Common myeloid progenitor, CD34-positive (primary cell): ENCODE measurements at places on chromosomes 1 and 21.
A peak's percentile ranks its signal among the peaks of the same experiment; 100 is the strongest.

DNA sequence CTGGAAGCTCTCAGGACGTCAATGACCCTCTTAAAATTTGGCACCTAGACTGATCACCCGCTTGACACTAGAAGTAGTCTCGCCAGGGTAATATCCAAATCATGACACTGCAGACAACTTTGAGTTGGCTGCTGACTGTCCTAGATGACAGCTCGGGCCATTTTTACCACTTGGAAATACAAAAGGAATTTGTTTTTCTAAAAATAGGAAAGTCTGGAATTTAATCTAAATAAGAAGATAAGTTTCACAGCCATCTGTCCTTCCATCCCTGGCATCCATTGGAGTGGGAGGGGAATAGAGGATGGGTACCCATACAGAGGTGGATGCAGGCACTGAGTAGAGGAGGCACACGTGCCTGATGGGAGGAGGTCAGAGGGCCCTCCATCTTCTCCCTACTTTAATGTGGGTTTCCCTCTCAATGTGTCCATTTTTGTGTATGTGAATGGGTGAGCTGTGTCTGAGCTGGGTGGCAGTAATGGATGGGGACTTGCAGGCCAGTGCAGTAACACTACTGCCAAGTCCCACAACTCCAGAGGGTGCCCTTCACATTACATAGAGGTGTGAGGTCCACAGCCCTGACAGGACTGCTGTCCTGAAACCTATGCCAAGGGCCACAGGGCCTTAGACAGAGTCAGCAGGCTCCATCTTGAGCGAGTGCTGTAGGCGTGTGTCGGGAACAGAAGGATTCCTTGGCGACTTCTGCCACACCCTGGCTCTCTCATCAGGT lies 104.8 kb upstream of the IPO9 start:
- no peak for DNase-seq

- no peak for DNase-seq
These were observed 668.2 kb downstream of the KIF26B start for GRCh38 chr1:245822996-245823395.

DNA sequence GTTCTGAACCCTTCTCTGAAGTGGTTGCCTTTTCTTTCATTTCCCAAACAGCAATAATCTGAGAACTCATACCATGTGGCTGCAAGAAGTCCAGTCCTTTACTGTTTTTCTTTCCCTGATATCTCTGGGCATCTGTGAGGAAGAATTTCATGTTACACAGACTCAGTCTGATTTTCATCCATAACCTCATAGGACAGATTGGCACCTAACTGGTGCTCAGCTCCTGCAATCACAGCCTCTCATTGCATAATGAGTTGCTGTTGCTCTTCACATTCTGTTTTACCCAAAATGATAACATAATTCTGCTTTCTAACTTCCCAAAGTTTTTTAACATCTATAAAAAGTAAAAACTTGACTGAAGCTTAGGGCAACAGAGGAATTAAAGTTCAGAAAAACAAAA lies 472.2 kb upstream of the PBX1 start:
- no peak for DNase-seq

- DNase-seq, result no peak
These were observed 1.7 kb downstream of the LIN28A start for GRCh38 chr1:26412180-26412840.

DNA sequence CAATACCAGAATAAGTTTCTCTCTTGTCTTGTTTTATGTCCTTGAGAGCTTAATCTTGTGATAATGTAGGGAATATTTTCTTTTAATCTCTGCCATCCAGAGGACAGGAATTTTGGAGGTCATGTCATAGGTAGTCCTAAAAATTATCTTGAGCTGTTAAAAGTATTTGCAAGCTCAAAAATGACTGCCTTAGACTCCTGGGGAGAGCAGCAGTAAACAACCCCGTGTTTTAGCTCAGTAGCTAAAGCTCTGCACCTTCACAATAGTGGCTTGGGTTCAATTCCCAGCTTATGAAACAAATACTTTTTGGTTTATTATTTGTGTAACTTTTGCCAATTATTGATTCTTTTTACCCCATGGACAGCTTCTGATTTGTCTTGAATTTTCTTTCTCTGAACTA lies 99.4 kb upstream of the OLFM3 start:
- DNase-seq, result no peak

DNA sequence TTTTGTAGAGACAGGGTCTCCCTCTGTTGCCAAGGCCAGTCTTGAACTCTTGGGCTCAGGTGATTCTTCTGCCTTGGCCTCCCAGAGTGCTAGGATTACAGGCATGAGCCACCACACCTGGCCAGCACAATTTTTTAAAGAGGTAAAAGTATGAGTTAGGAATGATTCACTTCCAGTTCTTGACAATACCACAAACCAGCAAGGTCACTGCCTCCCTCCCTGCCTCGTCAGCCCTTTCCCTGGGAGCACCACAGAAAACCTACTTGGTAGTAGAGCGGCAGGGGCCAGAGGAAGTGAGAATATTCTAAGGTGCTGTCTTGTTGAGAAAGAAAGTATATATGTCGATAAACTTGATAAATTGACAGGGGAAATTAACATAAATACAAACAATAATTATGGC lies 10.8 kb upstream of the CDA start:
- DNase-seq, result no peak

DNA sequence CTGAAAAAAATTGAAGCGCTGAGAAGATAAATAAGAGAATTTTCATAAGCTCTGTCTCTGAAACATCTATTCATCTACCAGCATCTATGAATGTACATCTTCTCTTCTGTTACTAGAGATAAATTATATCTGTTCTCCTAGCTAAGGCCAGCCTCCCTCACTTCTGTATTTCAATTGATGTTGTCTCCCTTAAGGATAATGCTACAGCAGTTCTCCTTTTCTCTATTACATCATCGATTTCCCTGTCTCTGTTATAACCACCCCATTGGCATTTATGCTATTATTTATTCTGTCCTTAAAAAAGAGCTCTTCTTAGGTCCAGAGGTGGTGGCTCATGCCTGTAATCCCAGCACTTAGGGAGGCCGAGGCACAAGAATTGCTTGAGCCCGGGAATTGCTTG lies 42.9 kb upstream of the TMCO2 start:
- no peak for DNase-seq

GRCh38 chr1:201360901-201361651 lies 16.4 kb downstream of the TNNT2 start:
- no peak for DNase-seq

GRCh38 chr1:62796221-62796620 lies 12.3 kb downstream of the ATG4C start:
- peak; percentile 84 for DNase-seq

- DNase-seq, result peak; percentile 30
These were observed 201.7 kb downstream of the NRIP1 start for GRCh38 chr21:14862794-14863720.

GRCh38 chr1:53343831-53344668 lies 16.2 kb upstream of the LRP8 start:
- no peak for DNase-seq

GRCh38 chr1:210394281-210394821 lies 65.6 kb downstream of the HHAT start:
- DNase-seq, result no peak

DNA sequence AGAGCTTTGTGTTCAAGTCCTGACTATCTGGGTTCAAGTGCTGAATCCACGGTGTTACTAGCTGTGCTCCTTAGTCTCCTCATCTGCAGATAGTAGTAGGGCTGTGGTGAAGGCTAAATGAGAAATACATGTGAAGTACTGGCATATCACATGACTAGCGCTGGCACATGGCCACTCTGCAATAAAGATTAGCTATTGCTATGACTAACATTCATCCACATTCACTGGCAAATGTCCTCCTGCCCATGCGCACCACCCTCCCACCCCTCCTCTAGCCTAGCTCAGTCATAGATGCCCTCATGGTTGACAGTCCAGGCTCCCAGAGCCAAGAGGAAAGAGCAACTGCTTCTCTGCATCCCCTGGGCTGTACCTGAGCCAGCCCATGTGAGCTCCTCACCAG lies 8.5 kb upstream of the COL8A2 start:
- DNase-seq, result peak; percentile 53

GRCh38 chr1:167121375-167122120 lies 27.7 kb downstream of the STYXL2 start:
- DNase-seq, result peak; percentile 67

- DNase-seq, result no peak
These were observed 57.6 kb downstream of the ABCA4 start for GRCh38 chr1:94063379-94063778.

GRCh38 chr21:39430457-39430856 lies 15.1 kb downstream of the LCA5L start:
- DNase-seq, result no peak

GRCh38 chr21:34801519-34802132 lies 132.8 kb downstream of the CLIC6 start:
- no peak for DNase-seq

DNA sequence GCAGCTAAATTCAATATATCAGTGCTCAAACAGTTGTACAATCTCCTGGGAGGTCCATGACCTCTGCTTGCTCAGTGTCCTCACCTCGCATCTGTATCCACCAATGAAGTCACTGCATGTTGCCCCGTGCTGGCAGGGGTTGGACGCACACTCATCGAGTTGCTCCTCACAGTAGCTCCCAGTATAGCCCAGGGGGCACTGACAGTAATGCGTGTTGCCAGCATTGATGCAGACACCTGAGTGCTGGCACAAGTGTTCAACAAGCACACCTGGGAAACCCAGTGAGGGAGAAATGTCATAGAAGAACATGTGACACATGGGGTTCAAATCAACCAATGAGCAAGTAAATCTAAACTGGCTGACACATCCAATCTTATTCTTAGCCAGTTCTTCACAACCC lies 40.9 kb upstream of the ADAM30 start:
- DNase-seq, result no peak

DNA sequence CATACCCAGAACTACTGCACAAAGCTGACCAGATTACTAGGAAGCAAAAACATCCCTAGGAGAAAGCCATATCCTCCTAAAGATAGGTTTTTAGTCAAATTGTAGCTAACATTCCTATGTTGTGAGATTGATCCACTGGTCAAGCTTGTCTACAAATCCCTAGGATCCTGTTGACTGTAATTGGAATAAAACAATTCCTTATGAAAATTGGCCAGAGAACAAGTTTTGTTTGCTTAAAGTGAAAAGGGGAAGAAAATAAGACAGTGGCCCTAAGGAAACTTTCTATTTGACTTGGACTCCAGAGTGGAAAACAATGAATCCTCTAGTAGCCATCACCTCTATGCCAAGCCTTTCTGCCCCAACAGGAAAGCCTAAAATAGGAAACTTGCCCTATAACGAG lies 645.2 kb upstream of the USP24 start:
- no peak for DNase-seq

DNA sequence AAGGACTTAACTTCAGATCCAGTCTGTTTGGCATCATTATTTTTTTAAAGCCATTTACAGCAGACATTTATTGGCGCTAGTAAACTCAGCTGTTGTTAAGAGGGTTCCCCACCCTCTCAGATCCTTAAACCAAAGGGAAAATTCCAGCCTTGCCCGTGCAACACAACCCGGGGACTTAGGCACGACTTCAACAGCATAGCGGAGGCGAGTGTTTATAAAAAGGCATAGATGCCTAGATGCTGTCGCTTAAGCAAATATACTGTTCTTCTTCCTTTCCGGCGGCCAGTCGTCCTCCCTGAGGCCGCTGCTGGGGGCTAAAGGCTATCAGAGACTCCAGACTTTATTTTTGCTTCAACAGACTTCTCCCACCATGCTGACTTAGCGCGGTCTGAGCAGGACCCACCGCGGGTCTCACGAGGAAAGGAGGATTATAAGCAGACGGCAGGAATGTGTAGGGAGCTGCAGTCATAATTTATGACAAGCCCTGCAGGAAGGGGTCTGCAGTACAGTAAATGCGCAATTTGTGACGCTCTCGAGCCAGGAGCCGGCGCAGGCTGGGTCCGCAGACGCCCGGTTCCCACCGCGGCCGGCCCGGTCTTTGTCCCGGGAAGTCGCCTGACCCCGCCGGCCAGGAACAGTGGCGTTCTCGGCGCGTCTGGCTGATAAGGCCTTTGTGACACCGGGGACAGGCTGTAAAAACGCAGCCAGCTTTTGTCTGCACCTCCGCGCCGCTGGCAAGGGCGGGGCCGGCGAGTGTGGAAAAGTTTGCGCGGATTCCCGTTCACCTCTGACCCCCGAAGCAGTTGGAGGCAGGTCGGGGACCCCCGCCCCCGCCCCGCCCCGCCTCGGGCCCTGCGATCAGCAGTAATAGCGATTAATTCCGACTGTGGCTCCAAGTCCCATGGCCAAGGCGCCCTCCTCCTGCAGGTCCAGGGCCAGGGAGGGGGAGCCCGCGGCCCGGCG lies 61.2 kb upstream of the ARHGEF16 start:
- no peak for DNase-seq

GRCh38 chr1:2528016-2528415 lies 1.6 kb upstream of the PANK4 start:
- no peak for DNase-seq

DNA sequence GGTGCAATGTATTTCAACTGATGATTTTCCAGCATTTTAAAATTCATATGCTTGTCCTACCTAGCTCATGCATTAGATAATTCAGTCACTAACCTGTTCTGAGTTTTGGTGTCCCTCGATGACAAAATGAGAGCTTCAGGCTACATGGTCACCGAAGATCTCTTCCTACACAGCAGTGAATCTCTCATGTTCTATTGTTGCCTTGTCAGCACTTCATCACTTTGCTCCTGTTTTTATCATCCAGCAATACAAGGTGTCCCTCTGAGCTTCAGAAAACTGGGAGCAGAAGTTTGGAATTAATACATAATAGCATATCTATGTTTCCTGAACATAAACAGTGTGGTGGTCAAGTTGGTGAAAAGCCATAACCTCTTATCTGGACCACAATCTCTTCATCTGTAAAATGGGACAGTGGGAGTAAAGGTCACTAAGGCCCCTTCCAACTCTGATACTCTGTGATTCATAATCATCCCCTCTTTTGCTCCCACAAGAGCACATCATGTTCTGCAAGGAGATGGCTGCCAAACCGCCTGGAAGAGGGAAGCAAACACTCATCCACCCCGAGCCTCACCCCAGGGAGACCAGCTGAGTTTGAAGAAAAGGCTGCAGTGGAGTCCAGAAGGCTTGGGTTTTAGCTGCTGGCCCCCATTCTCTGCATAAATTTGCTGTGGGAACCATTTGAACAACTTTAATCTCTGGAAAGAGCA lies 137.9 kb upstream of the F3 start:
- DNase-seq, result no peak

DNA sequence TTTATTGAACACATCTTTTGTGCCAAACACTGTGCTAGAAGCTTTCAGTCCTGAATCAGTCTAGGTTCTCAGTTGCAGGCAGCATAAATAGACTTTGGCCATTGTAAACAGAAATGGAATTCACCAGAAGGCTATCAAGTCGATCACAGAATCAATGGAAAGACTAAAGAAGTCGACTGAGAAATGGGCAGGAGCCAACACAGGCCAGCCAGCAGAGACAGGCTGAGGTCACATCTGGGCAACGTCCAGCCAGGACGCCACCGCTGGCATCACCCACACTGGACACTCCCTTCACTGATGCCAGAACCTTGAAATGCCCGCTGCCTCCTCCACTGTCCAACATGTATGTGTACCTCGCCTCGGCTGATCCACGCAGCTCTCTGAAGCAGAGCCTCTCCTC lies 5.5 kb upstream of the CNTN2 start:
- no peak for DNase-seq
